ENCODE measurements at places on chromosomes 11 and 22. TPM values are rescaled to one million over a fixed set of nuclear protein-coding genes. Genes with fewer than 3 reads are reported as not detected.

GRCh38 chr22:49503321-49503720, 324.4 kb downstream of the BRD1 start:
- DNase-seq = no peak

- DNase-seq = peak; percentile 6
Observed at GRCh38 chr11:126419801-126420697, 64.6 kb downstream of the ST3GAL4 start.

- peak; percentile 11 for DNase-seq
Observed at GRCh38 chr11:123587044-123587443, 67.4 kb downstream of the SCN3B start.

DNA sequence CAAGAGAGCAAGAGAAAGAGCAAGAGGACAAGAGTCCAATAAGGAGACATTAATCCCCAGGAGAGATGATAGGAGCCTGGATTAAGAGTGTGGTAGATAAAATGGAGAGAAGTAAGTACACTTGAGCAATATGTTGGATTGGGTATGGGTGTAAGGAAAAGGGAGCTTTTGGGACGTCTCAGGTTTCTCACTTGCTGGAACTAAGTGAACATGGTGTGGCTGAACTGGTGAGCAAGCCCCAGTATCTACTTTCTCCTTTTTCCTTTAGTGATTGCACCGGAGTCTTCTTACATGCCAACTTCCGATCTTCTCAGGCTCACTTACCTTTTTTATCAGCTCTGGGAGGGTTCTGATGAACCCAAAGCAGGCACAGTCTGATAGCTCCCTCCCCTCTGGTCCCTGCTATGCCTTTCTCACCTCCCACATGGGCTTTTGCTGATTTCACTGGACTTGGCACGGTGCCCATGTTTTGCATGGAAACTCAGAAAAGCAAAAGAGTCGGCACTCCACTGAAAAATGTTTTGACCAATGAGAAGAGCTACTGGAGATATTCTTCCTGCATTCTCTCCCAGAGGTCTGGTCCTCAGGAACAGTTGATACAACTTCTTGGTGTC, 14.5 kb upstream of the APLNR start:
- DNase-seq = peak; percentile 55

Gene TBX10
- polyA plus RNA-seq = not detected

- no peak for DNase-seq
Observed at GRCh38 chr11:91761406-91762025, 463.1 kb upstream of the FAT3 start.

Gene RSF1
- polyA plus RNA-seq = 4.9 TPM

DNA sequence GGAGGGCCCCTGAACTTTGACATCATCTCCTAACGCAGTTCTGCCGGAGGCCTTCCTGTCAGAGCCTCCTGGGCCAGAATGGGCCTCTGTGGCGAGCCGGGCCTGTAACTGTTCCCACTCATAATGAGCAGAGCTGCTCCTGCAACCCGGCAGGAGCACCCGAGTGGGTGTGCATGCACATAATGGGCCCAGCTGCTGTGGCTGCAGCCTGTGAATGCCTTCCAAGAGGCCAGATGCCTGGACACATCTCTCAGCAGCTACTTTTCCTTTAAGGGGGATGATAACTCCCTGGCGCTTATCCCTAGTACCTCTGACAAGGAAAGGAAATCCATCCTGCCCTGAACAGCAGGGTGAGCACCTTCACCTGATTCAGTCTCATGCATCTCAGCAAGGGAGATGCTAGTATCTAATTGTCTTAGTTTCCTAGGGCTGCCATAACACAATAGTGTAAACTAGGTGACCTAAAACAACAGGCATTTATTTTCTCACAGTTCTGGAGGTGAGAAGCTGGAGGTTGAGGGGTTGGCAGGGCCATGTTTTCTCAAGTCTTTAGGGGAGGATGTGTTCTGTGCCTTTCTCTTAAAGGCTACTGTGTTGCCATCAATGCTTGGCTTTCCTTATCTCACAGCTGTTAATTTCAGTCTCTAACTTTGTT, 120.5 kb downstream of the TEAD1 start:
- DNase-seq = no peak

Gene RBFOX2
- polyA plus RNA-seq = 142 TPM

Gene PLAAT5
- not detected for polyA plus RNA-seq

DNA sequence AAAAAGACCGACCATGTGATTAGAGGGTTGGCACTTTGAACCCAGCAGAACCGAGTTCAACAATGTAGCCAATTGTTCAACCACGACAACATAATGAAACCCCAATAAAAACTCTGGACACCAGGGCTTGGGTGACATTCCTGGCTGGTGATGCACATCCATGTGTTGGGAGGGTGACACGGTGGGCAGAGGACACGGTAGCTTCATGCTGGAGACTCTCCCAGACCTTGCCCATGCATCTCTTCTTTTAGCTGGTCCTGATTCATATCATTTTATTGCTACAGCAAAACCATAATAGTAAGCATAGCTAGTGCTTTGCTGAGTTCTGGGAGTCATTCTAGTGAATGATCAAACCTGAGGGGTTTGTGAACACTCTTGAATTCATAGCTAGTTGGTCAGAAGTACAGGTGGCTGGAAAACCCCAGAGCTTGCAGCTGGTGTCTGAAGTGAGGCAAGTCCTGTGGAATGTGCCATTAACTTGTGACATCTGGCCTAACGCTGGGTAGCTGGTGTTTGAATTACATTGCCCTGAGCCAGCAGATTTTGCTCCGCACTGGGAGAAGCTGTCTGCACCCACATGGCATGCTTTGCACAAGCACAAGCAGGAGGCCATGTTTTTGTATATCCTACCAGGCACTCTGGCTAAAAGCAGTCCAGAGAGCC, 14.0 kb downstream of the RPUSD4 start:
- no peak for DNase-seq

- DNase-seq = peak; percentile 88
Observed at GRCh38 chr11:124070915-124071622, 29.9 kb upstream of the OR10G7 start.

Gene MS4A8
- not detected for polyA plus RNA-seq

Gene TUBA8
- 8.9 TPM for polyA plus RNA-seq

GRCh38 chr11:62556875-62557631, 10.4 kb upstream of the AHNAK start:
- DNase-seq = no peak

DNA sequence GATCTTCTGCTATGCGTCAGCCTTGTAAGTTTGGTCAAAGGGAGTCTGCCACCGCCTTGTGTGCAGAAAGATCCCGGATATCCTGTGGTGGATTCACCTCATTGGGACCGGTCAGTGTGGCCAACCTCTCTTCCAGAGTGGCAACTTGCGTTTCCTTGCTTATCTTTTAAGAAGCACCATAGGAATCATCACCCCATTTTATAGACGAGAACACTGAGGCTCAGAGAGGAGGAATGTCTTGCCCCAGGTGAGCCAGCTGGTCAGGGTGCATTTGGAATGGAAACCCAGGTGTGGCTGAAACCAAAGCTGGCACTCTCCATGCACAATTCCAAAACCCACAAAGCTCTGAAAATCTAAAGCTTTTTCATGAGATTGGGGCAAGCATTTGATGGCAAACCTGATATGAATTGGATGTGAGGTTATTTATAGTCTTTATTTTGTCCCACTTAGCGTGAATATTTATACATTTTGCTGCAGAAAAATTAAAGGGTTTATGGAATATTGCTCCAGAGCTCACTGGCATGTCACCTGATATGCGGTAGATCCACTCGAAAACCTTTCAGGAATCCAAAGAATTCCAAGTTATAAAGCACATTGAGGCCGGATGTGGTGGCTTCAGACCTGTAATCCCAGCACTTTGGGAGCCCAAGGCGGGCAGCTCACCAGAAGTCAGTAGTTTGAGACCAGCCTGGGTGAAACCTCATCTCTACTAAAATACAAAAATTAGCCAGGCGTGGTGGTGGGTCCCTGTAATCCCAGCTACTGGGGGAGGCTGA, 12.1 kb upstream of the EIF3D start:
- DNase-seq = no peak

Gene TMEM184B
- polyA plus RNA-seq = 88.8 TPM

Gene CDCA5
- polyA plus RNA-seq = 14.0 TPM

Gene CHRM1
- not detected for polyA plus RNA-seq

DNA sequence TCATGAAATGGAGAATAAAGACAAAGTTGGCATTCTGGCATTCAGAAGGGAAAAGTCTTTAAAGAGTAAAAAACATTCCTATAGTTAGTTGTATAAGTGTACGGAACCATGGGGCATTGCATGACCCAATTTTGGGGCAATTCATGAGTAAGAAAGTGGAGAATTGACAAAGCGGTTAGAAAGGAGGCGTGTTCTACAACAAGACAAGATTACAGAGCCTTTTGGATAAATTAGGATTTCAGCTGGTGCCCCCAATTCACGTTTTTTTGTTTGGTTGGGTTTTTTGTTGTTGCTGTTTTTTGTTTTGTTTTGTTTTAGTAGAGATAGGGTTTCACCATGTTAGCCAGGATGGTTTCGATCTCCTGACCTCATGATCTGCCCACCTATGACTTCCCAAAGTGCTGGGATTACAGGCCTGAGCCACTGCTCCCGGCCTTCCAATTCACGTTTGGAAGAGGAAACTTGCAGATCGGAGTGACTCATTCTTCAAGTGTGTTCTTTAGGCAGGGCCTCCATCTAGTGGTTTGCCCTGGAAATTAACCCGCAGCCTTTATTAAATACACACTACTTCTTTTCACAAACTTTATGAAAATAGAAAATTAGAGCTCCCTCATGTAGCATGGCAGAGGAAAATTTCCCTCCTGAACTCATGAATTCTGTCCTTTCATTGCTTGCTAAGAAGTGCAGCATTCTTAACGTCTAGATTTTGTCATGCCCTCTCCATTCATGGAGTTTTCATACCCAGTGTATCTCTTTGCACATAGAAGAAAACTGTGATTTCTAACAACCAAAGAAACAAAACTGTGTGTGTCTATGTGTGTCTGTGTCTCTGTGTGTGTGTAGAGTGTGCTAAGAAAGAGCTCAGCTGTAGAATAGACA, 118.1 kb downstream of the BBOX1 start:
- DNase-seq = peak; percentile 70

GRCh38 chr11:65778431-65778900, 2.3 kb downstream of the AP5B1 start:
- DNase-seq = no peak

DNA sequence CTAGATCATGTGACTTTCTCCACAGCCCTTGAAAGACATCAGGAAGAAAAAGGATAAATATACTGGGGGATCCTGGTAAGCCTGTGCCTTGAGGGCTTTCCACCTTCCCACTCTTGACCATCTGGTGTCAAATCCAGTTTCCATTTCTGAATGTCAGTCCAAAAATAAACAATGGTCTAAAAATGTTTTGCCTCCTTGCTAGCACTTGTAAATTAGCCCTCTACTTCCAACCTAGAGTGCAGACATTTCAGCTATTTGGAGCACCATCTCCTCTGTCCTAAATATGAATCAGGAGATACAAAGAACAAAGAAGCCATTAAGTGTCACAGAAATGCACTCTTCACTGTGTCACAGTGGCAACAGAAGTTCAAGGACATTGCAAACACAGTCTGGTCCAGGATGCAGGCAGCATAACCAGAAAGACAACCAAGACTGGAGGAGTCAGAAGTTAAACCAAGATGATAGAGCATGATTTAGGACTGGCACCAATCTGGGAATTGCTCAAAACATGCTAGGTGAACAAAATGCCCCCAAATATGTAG, 88.1 kb downstream of the CCDC34 start:
- DNase-seq = no peak

- no peak for DNase-seq
Observed at GRCh38 chr11:7927635-7928034, 3.4 kb downstream of the OR10A6 start.

Gene CADM1
- polyA plus RNA-seq = 0.92 TPM

Data from endothelial cell of umbilical vein (primary cell).